Activated CD4-positive, CD25-positive, alpha-beta regulatory T cell treated with anti-CD3 and anti-CD28 coated beads, Interleukin-2, amount 50 U/mL, for 24 hours (primary cell): ENCODE measurements at places on chromosomes 6 and 20.

- ATAC-seq = no peak
These were observed 92.4 kb upstream of the MAFB start for GRCh38 chr20:40781327-40782042.

- no peak for ATAC-seq
These were observed 138.0 kb downstream of the TBC1D7 start for GRCh38 chr6:13190376-13190775.

DNA sequence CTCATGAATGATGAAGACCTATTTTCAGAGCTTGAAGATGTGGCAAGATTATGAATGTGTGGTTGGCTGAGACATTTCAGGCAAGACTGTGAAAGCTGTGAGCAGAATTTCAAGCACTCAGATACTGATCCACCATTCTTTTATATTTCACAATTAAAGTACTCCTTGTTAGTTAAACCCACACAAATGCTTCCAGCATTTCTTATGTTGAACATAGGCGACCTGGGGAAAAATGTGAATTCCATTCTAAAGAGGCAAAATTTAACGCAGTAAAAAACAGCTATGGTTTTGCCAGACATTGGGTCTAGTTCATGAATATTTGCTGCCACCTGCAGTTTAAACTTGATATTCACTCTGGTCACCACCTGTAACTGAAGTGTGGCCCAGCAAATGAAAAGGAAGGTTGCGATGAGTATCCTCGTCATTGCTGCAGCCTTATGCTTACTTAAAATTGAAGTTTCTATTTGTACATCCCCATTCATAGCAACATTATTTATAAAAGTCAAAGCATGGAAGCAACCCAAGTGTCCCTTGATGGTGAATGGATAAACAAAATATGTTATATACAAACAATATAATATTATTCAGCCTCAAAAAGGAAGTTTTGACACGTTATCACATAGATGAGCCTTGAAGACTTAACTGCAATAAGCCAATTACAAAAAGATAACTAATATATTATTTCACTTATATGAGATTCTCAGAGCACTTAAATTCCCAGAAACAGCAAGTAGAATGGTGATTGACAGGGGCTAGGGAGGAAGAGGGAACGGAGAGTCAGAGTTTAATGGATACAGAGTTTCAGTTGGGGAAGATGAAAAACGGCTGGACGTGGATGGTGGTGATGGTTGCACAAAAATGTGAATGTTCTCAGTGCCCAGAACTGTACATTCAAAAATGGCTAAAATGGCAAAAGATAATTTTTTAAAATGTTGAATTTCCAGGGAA lies 32.4 kb upstream of the FAM184A start:
- peak; percentile 81 for ATAC-seq

DNA sequence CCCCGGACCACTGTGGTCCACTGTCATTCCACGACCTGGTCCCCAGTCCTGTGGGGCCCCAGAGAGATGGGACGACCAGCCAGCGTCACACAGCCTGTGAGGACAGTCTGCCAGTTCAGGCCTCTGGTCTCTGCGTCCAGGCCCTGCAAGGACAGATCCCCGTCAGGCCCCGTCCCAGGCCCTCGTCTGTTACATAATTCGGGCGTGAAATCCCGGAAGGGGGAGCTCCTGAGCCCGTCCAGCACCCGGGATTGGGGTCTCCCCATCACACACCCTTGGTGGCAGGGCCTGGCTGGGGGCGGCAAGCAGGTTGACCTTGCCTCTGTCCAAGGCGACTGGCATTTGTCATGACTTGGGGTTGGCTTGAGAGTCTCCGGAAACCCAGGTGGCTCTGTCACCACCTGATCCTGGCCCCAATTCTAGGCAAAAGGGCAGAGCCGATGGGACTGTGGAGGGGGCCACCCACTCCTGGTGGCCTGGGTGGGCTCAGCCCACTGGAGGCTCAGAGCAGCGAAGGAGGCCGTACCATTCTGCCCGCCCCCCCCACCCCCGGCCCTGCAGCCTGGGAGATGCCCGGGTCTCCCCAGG lies 73.8 kb upstream of the GATA5 start:
- ATAC-seq = no peak

- no peak for ATAC-seq
These were observed 23.9 kb downstream of the THBS2 start for GRCh38 chr6:169229615-169230321.

DNA sequence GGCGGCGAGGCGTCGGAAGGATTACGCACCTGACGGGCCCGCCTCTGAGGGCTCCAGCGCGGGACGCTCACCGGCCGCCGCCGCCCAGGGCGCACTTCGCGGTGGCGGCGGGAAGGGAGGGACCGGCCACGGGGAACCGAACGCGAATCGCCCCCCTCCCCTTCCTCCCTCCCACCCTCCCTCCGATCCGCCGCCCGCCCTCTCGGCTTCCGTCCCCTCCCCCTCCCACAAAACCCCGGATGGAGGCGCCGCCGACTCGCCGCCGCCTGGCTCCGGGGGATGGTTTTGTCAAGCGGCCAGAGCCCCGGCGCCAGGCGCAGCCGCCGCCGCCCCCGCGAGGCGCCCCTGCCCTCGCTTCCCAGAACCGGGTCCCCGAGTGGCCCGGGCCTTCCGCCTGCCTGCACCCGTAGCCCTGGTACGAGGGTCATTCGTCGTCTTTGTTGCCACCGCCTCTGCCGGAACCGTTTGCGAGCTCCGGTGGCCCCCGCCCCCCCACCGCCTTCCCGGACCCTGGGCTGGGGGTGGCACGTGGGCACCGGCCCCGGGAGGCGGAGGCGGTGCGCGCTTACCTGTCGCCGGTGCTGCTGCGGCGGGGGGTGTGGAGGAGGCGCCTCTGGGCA lies 398 bp downstream of the ZBTB2 start:
- peak; percentile 3 for ATAC-seq

DNA sequence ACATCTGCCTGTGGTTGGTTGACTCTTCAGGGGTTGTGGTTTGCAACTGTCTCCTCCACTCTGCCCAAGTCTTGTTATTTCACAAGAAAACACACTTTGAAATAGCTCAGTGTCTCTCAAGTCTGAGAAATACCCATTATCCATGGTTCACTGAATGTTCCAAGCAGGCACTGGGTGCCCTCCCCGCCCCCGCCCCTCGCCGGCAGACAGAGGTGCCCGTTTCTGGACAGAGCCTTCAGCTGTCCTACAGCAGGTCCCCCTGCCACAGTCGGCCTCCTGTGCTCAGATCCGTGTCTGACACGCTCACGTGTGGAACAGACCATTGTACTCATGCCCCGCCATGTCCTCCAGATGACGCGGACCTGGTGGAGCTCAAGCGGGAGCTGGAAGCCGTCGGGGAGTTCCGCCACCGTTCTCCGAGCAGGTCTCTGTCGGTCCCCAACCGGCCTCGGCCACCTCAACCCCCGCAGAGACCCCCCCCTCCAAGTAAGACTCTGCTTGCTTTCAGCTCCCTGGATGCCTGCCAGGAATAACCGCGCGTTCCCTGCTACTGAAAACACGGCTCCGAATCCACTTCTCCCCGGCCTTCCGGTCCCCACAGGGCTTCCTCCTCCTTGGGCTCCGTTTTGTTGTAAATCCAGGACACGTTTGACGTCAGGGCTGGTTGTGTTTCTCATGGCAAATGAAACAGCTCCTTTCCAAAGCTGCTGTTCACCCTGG lies 81.4 kb downstream of the SERAC1 start:
- no peak for ATAC-seq

GRCh38 chr20:63226042-63226943 lies 9.4 kb upstream of the BIRC7 start:
- ATAC-seq = no peak

DNA sequence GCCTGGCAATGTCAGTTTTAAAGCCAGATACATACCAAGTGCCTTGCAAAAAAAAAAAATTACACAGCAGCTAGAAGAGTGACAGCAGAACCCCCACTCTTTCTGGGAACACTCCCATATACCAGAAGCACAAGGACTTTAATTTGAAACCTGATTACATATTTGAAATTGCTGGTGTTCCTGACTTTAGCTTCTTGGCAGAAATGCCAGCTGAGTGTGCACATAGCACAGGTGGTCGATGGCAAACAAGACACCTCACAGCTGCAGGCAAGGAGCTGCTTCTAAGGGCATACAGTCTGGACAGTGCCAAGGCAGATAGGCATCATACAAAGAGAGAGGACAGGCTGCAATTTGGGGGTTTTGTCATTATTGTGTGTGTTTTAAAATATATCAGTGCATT lies 150.7 kb upstream of the SGK1 start:
- ATAC-seq = no peak

DNA sequence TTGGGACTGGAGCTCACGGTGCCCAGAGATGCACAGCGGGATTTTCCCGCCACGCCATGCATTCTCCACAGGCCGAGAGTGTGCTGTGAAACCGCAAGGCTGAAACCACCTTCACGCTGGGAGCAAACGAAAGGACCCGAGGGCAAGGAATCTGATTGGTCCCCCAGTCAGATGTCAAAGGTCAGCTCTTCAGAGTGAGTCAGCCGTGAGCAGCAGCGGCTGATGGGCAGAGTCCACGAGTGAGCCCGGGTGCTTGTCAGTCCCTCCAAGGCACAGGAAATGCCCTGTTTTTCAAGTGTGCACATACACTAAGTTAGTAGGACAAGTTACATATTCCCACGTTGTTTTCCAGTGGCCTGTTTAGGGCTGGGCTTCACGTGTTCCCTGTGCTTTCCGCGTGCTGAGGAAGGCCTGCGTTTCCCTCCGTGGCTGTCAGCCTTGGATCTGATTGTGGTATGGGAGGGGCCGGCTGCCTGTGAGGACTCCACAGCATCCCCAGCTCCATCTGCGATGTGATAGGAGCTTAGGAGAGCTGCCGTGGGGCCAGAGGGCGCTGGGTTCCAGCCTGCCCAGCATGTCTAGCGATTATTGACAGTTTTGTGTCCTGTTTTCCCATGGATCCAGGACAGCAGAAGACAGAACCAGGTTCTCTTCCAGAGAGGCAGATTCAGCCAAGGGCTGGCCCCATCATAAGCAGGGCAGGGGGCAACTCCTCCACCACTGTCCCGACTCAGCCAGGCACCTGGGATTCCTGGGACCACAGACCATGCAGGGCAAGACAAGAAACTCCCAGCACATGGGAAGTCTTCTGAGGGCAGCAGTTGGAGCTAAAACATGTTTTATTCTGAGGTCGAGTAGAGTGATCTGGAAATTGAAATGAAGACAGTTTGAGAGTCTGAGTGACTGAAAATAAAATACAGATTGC lies 38.2 kb upstream of the FRMD1 start:
- ATAC-seq = no peak

DNA sequence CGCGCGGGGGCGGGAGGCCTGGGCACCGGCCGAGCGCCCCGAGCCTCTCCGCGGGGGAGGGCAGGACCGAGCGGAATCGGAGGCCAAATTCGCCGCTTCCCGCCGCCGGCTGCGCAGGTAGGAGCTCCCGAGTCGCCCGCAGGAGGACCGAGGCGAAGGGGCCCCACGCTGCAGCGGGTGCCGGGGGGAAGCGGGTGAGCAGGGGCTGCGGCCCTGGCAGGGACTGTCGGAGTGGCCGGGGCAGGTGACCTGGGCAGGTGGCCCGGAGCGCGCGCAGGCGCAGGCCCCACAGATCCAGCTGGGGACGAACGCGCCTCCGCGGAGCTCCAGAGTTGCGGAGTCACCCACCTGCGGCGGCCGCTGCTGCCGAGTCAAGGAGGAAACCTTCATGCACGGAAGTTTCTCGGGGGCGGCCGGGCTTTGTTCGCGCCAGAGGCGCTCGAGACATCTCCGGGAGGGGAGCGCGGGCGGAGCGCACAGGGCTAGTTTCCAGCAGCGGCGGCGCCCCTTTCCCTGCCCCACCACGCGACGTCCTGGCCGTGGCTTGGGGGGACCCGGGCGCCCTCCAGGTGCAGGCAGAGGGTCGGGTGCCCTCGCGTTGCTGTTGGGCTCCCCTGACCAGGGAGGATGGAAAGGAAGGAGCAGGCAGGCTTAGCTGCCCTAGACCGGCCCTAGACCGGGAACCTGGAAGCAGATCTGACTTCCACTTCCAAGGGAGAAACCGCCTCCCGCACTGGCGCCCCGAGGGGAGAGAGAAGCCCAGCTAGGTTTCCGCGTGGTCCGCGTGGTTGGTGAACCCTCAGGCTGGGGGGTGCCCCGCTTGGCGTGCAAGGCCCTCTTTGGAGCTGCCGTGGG lies 590 bp downstream of the SLCO4A1 start:
- peak; percentile 42 for ATAC-seq

GRCh38 chr20:61387204-61387953 lies 135.3 kb downstream of the CDH4 start:
- no peak for ATAC-seq

DNA sequence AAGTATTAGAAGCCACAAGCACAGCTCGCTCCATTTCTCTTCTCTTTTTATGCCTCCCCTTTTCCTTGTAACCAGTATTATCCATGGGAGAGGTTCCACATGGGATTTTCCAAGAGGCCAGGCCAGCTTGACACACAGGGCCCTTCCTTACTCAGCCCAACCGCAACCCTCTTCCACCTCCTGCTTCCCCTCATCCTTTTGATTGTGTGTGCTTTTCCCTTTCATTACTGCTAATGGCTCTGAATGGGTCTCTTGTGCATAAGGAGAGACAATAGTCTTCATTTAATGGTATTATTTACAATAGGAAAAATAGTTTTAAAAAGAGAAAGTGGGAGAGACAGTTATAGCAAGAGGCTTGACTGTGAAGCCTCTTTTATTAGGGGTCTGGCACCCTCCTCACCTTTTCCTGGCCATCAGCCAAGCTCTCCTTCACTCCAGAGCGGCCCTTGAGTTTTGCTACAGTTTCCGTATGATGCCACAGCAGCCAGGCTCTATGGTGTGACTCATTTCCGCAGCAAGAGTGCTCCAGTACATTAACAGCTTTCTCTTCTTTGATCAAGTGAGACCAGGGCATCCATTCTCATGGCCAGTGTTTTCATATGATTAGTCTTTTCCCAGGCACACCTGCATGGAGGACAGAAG lies 579.5 kb downstream of the TFAP2B start:
- no peak for ATAC-seq

- ATAC-seq = no peak
These were observed 686 bp downstream of the ZGPAT start for GRCh38 chr20:63708301-63709148.

DNA sequence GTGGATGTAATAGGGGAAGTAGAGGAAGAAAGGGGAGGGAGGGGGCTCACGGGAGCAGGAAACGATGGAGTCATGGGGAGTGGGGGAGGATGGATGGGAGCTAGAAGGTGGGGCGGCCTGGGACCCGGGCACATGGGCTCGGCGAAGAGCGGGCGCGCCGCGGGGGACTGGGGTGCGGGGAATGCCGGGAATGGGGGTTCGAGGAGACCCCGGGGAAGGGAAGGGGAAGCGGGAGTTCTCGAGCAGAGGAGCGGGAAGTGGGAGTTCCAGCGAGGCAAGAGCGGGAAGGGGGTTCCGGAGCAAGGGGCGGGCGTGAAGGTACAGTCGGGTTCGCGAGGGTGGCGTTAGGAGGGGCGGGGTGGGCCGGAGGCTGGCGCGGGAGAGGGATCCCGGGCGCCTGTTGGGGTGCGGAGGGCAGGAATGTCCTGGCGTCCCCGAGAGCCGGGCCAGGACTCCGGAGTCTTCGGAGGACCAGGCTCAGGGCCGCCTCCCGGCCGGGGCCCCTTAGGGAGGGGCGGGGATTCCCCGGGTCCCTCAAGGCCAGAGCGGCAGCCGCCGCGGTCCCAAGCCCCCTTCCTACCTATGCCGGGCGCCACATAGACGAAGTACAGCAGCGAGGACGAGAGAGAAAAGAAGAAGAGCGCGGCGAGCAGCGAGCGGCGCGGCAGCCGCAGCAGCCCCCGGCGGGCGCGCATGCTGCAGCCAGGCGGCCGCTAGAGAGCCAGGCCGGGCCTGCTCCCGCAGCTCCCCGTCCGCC lies 504 bp downstream of the B4GALT5 start:
- ATAC-seq = peak; percentile 49
